ENCODE measurements at places on chromosomes 7 and 10.

DNA sequence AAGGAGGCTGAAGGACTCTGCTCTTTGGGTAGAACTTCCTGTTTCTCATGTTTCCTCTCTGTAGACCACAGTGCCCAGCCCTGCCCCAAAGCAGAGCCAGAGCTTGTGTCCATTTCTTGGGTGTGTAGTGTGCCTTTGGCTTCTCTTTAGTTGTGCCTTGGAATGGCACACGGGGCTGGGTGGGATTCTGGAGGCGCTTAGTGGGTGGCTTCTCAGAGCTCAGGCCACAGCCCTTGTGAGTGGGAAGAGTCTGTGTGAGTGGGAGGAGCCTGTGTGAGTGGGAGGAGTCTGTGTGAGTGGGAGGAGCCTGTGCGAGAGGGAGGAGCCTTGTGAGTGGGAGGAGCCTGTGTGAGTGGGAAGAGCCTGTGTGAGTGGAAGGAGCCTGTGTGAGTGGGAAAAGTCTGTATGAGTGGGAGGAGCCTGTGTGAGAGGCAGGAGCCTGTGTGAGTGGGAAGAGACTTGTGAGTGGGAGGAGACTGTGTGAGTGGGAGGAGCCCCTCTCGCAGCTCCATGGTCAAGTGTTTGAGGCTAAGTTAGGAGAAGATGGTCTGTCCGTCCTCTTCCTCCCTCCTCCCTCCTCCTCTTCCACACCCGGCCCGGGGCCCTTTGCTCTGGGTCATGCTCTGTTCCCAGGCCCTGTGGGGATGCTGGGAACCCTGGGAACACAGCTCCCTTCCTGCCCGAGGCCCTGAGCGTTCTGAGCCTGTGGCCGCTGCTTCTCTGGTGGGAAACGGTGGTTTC lies 153.0 kb downstream of the GRK5 start:
- peak; percentile 30 for DNase-seq

DNA sequence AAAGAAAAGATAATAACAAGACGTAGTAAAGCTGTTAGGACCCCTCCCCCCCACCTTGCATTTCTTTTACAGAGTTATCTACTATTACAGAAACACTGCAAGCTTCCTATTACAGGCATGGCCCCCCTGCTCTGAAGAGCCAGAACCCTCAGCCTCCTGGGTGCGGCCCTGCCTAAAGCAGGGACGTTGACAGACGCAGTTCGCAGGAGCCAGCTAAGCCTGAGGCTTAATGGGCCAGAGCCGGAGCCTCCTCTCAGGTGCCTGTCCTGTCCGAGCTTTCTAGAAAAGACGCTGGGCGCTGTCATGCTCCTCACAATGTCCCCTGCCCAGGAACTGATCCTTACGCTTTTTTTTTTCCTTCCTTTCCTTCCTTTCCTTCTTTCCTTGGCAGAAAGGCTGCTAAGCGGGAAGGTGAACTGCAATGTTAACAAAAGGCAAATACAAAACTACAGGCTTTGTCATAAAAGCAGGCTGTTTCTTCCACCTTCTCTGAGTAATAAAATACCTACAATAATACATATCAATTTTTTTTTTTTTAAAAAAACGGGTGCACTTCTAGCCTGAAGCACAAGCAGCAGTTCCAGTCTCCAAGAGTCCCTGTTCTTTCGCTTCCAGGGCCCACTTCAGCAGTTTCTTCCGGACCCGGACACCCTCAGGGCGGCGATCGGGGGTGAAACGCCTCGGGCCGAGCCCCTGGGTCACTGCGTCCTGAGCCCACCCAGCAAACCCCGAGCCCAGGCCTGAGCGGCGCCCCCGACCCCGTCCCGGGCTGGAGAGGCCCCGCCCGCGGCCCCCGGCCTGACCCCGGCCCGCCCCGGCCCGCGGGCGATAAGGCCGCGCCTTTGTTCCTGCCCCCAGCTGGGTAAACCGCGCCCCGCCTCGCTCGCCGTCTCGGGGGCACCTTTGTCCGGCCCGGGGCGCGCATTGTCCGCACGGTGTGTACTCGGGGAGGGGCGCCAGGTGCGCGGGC lies 11.2 kb downstream of the MNX1 start:
- DNase-seq = no peak

GRCh38 chr7:68424658-68425297 lies 1173.5 kb upstream of the AUTS2 start:
- no peak for DNase-seq

GRCh38 chr7:93117327-93117726 lies 452 bp downstream of the SAMD9 start:
- no peak for DNase-seq

GRCh38 chr7:39624442-39624807 lies 1.1 kb downstream of the RALA start:
- peak; percentile 28 for DNase-seq

- no peak for DNase-seq
Measured at GRCh38 chr7:127718340-127718679, 66.3 kb downstream of the SND1 start.

GRCh38 chr7:147276106-147276505 lies 1159.5 kb downstream of the CNTNAP2 start:
- no peak for DNase-seq

DNA sequence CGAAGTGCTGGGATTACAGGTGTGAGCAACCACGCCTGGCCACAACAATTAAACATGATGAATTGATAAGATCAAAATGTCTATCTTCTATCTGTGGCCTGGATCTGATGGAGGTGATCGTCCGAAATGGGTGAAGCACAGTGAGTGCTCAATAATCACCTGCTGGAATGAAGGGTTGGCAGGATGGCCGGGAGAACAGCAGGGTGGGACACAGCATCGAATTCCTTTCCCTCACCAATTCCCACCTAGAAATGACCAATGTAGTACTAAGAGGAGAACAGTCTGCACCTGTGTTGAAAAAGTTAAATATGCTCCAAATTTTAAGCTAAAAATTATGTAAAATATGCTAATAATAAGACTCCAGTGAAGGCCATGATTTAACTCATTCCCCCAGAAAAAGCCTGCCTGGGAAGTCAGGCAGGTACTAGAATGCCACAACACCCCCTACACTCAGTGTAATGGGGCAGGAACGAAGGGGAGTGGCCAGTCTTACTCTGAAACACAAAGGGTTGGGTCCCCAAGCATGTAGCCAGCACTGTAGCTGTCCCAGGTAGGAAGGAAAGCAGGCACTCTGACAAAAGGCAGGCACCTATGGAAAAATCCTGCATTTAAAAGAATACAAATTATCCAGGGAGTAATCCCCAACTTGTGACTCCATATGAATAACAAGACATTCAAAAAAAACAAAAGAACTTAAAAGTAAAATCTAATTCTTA lies 110.3 kb downstream of the VPS41 start:
- DNase-seq = no peak

DNA sequence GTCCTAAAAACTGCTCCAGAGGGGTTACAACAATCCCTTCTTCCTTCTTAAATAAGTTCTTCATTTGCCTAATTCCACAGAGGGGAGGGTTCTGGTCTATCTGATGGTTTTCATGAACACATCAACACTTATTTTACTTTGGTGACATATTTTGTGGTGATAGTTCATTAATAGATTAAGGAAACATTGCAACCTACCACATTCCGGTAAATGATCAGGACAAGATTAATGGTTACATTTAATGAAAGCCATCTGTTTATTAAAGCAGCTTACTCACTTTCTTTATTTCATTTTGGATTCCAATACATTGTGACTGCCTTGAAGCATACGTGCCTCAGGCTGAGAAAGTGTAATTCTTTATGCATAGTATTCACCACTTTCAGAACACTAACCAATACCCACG lies 101.0 kb downstream of the SKIDA1 start:
- DNase-seq = no peak

DNA sequence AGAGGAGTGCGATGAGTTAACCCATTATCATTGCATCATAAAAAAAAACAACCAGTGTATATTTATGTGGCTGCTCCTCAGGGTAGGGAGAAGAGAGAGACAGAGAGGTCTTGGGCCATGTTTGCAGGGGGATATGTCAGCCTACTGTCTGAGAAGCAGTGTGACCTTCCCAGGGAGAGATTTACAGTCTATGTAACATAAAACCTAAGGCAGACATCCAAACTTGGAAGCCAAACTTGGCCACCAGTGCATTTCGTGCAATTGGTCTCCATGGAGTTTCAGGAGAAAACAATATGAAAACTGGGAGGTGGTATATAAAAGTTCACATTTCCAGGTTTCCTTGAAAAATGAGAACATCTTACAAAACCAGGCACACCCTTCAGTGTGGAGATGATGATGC lies 85.9 kb upstream of the CXCL12 start:
- no peak for DNase-seq
